ENCODE measurements at places on chromosomes 3 and 15.

- no peak for DNase-seq
Observed at GRCh38 chr3:152156880-152157279, 111.8 kb upstream of the MBNL1 start.

DNA sequence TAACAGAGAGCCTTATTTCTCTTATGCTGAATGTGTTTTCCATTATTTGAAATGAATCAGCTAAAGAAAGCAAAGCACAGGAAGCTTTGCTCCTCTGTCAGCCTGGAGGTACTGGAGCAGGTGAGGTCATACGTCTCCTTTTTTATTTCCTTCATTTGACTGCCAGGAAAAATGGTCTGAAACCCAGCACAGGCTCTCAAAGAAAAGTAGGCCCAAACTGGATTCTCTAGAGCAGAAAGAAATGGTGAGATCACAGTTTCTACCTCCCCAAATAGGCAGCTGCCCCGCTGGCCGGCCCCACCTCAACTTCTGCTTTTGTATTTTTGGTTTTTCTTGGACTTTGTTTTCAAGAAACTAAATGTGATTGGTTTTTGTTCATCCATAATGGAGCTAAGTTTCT, 95.1 kb downstream of the RPL39L start:
- DNase-seq: no peak

GRCh38 chr3:155391104-155391503, 97.6 kb upstream of the STRIT1 start:
- no peak for DNase-seq

DNA sequence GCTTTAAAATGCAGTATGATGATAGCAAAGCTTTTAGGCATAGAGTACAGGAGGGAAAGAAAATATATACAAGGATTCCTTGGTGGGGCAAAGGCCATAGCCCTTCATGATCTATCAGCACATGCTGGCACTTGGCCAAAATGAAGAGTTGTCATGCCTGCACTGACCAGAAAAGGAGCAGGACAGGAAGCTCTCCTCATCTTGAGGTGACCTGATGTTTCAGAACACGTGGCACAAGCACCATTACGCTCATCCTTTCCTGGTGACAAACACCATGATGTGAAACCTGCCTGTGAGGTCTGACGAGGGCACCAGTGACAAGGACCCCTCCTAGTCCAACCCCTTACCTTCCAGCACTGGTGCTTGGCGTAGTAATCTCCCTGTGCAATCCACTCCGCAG, 77.9 kb upstream of the DCLK3 start:
- no peak for DNase-seq

- DNase-seq: no peak
Observed at GRCh38 chr3:119562307-119562961, 3.0 kb upstream of the CD80 start.

DNA sequence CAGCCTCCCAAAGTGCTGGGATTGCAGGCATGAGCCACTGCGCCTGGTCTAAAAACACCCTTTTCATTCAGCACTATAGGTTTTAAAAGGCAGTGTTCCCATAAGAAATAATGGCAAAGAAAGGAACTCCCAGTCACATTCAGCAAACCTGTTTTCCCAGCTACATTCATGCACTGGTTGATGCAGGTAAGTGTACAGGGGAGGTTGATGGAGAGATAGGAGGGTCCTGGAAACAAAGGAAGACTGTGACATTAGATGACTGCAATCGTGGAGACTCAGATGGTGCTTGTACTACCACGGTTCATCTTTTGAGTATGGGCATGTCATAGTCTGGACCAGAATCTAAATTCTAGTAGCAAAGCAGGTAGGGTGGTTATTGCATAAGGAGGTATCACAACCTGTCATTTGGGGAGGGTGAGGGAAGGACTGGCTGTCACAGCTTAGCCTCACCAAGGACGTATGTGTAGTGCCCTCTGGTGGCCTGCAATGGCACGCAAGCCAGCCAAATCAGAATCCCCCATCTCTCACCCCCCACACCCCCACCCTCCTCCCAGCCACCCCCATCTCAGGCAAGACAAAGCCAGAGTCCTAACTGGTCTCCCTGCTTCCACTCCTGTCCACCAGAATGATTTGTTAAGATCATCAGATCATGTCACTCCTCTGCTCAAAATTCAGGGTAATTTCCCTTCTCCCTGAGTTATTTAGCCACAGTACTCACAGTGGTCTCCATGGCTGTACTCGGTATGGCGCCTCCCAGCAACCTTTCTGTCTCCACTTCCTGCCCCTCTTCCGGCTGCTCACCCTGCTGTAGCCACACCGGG, 28.8 kb upstream of the UBL7 start:
- no peak for DNase-seq

DNA sequence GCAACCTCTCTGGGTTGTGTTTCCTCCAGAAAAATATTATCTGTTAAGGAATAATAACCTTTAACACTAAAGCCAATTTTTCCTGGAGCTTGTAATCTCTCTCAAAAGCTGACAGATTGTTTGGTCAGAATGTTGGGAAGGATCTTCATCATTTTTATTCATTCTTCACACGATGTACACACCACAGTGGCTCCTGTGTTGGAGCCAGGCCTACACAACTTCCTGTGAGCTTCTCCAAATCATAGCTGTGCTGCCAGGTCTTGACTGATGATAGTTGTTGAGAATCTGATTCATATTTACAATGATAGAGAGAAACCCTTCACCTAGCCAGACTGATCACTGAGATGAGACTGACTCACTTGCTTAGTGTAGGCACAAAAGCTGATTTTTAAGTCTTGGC, 151.0 kb upstream of the ROBO2 start:
- DNase-seq: no peak

GRCh38 chr3:107092121-107092520, 285.1 kb upstream of the CCDC54 start:
- DNase-seq: no peak

GRCh38 chr15:97026781-97027180, 696.3 kb downstream of the NR2F2 start:
- DNase-seq: no peak

DNA sequence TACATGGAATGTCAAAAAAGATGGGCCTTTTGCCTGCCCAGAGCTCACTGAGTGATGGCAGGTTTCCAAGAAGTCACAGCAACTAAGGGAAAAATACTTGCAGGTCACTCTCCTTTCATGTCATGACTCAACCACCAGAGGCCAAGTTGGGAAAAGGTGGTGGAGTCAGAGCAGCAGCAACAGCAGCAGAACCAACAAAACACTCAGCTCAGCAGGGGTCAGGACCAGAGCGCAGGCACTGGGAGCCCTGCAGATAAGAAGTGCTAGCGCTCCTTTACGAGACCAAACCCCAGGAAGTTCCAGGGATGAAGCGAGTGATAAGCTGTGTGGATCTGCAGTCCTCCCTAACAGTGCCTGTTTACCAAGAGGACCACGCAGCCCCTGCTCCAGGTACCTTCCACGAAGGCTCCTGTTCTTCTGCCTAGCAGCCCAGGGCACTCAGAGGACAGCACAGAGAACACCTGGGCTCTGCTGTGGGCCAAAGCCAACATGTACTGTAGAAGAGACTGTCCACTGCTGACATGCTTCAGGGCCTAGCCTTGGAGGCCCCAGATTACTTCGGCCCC, 26.0 kb downstream of the POC1A start:
- no peak for DNase-seq

DNA sequence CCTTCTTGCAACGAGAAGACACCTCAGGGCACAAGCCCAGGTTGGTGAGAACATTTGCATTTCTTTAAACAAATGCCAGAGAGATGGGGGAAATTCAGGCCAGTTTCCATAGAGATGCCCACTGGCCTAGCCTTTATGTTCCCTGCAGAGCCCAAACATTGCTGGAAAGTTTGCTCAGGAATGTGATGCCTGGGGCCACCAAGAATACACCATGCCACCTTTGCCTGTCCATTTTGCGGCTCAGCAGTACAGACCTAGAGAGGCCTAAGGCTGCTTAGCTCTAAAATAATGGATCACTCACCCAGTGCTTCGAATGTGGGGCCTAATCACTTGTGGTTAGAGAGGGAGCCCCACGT, 210.0 kb downstream of the RPLP1 start:
- DNase-seq: no peak

DNA sequence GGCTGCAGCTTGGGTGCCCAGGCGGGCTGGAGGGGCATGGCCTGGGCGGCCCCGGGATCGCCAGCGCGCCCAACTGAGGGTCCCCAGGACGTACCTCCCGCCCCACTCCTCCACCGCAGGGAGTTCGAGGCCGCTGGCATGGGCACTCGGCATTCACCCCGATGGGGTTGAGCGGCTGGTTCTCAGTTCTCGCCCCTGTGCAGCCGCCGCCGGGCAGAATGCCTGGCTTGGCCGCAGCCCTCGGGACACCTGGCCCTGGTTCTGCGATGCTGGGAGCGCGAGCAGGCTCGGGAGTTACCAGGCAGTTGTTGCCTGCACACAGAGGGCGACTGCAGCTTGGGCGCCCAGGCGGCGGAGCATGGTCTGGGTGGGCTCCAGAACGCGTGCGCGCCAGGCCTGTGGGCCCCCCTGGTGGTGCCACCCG, 121.4 kb downstream of the LMLN start:
- no peak for DNase-seq

DNA sequence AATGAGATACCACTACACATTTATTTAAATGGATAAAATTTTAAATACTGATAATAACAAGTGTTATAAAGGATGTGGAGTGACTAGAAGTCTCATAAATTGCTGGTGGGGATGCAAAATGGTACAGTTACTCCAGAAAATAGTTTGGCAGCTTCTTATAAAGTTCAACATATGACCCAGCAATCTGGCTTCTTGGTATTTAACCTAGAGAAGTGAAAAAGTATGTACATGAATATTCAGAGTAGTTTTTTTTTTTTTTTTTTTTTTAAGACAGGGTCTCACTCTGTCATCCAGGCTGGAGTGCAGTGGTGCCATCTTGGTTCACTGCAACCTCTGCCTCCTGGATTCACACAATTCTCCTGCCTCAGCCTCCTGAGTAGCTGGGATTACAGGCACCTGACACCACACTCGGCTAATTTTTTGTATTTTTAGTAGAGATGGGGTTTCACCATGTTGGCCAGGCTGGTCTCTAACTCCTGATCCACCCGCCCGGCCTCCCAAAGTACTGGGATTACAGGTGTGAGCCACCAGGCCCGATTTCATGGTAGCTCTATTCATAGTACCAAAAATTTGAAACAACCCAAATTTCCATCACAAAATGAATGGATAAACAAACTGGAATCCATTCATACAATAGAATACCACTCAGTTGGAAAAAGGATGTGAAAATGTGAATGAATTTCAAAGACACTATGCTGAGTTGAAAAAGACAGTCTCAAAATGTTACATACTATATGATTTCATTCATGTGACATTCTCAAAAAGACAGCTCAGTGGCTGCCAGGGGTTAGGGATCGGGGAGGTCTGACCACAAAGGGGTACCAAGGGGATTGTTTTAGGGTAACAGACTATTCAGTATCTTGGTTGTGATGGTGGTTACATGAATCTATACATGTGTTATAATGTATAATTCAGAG, 14.4 kb downstream of the RRP9 start:
- no peak for DNase-seq

GRCh38 chr3:150238995-150239619, 169.0 kb upstream of the TSC22D2 start:
- no peak for DNase-seq

DNA sequence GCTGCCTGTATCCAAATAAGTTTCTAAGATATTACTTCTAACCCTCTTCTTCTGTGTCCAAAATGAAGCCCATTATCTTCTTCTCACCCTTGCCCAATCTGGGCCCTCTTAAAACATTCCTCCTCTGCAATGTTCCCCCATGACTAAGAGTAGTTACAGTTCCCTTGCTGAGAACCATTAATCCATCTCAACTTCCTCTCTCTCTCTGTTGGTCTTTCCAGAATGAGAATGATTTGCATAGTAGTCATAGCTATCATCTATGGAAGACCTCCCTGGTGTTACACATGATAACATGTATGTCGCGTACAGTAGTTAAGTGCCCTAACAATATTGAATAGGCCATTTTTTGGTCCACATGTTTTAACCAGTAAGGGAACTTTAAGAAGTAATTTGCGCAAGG, 177.9 kb downstream of the ANXA2 start:
- DNase-seq: no peak

GRCh38 chr3:33438284-33438668, 1.9 kb downstream of the UBP1 start:
- DNase-seq: no peak

GRCh38 chr3:42600958-42601675, 631 bp downstream of the NKTR start:
- DNase-seq: no peak

GRCh38 chr3:116390318-116390717, 55.0 kb downstream of the LSAMP start:
- no peak for DNase-seq

DNA sequence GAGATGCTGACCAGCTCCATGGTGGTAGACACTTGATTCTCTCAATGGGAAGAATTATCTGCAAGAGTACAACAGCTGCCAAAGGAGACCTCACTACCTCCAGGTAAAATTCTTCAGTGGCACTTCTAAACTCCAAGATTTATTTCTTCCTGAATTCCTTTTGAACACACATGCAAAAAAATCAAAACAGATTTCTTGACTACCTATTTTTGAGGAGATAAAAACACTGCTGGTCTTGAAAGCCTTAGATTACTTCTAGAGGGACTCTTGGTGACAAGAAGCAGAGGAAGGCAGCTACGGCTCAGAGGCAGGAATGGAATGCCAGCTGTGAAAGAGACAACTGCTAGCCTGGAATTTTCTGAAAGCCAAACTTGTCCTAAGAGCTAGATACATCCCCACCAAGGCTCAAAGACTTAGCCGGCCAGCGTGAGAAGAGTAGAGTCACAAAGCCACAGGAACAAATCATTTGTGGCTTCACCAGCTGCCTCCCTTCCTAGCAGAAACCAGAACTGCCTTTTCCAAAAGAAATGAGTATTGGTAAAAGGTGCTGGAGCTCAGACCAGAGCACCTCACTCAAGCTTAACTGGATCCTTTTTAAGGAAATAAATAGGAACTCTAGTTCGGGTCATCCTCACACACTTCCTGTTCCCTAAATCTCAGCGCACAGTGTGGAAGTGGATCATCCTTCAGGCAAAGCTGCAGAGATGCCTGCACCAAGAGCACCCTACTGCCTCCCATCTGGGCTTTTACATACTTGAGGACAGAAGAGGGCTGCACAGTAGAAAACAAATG, 32.6 kb downstream of the CLK3 start:
- no peak for DNase-seq

- DNase-seq: peak; percentile 26
Observed at GRCh38 chr3:23720885-23721284, 84.9 kb upstream of the UBE2E1 start.

DNA sequence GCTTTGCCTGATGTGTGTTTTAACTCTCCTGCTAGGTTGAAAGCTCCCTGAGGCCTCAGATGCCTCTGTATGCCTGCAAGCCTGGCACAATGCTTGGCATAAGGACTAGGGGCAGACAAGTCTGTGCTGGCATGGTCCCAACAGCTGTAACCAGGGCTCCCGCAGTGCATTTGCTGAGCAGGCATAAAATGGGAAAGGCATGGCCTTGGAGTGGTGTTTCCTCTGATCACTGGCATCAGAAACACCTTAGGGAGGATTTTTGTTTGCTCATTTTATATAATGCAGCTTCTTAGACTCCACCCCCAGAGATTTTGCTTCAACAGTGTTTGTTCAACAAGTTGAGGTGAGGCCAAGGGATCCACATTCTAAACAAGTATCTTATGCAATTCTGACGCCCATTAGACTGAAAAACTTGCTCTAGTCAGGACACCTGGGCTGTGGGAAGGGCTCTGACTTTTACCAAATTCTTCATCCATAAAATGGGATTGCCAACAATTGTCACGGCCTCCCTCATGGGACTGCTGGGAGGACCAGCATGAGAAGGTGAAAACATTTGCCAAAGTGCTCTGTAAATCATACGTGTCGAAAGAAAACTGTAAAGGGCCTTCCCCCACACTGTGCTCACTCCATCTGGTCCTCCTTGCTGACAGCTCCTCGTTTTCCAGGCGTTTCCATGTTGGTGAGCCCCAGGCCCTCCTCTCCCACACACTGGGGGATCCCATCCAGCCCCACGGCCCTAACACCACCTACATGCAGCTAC, 43.1 kb downstream of the STARD5 start:
- DNase-seq: no peak
